ENCODE measurements at places on chromosomes 5 and 9. TPM values are rescaled to one million over a fixed set of nuclear protein-coding genes. Genes with fewer than 3 reads are reported as not detected.

MCTP1 gene
- total RNA-seq = 2.1 TPM

GNA14 gene
- 0.14 TPM for total RNA-seq

EXOSC3 gene
- total RNA-seq = 61.8 TPM

SRD5A1 gene
- 24.8 TPM for total RNA-seq

FSD1L gene
- 29.5 TPM for total RNA-seq

ZNF618 gene
- 75.3 TPM for total RNA-seq

GABBR2 gene
- 0.49 TPM for total RNA-seq

MSMP gene
- not detected for total RNA-seq

FBP2 gene
- not detected for total RNA-seq

NEUROG1 gene
- total RNA-seq = not detected

INSL4 gene
- not detected for total RNA-seq

PCDHA11 gene
- 10.0 TPM for total RNA-seq

INSL6 gene
- not detected for total RNA-seq

PFN3 gene
- not detected for total RNA-seq

FBLL1 gene
- 4.5 TPM for total RNA-seq

PHPT1 gene
- total RNA-seq = 168 TPM

GAPT gene
- total RNA-seq = not detected
